ENCODE measurements at places on chromosomes 13 and 19.
A peak's percentile ranks its signal among the peaks of the same experiment; 100 is the strongest.

- DNase-seq: no peak
These were observed 780 bp upstream of the GTF2F2 start for GRCh38 chr13:45119469-45119990.

GRCh38 chr13:98896868-98897144, 81.1 kb downstream of the DOCK9 start:
- no peak for DNase-seq

DNA sequence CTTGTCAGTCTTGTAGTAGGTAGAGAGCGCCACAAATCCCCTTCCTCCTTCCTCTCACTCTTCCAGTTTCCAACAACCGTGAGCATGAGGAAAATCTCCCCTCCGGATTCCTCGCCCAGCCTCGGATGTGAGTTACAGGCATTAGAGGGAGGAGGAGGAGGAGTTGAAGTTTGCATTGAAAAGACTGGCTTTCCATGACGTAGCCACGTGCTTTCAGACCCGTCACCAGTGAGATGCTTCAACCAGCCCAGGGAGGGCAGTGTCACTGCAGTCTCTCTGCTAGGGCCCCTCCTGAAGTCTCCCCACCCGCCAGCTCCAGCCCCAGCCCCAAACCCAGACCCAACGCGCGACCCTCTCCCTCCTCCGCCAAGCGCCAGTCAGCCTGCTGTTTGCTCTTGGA, 442 bp upstream of the FGF14 start:
- DNase-seq: no peak

DNA sequence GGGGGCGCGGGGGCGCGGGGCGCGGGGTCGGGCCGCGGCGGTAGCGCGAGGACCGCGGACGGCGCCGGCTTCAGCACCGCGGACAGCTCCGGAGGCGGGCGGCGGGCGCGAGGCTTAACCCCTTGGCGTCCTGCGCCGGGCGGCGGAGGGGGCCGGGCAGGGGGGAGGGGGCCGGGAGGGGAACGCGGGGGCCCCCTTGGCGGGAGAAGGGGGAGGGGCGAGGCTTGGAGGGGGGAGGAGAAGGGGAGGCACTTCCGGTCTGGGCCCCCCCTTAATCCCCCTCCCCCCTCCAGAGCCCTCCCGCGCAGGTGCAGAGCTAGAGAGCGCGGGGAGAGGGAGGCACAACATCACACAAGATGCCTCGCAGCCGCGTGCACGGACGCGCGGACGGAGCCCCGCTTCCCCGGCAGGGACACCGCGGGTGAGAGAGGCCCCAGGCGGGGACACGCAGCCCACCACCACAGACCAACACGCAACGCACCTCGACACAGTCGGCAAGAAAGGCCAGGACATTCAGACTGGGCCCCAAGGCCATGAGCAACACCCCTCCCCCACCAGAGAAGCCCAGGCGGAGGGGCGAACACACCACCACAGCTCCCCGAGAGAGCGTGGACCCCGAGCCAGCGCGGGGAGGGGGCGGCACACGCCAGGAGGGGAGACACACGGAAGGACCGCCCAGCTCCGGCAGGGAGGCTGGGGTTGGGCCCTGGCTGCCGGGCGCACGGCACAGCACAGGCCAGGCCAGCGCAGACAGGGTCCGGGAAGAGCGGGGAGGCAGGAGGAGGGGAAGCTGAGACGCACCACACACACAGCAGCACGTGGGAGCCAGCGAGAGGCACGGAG, 24.1 kb downstream of the SHANK1 start:
- DNase-seq: peak; percentile 40

DNA sequence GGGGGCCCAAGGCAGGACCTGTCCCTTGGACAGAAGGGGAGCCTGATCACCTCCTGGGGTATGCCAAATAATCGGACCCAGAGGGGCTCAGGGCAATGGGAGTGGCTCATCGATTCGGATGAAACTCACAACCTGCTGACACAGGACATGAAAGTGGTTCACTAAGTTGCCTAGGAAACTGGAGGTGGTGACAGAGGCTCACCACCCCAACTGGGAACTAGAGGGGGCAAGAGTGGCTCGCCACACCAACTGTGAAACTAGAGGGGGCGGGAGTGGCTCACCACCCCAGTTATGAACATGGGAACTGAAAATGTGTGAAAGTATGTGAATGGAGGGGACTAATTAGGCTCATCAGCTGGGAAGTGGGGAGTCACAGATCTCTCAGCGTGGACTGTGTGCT, 46.3 kb upstream of the ZNF737 start:
- no peak for DNase-seq

DNA sequence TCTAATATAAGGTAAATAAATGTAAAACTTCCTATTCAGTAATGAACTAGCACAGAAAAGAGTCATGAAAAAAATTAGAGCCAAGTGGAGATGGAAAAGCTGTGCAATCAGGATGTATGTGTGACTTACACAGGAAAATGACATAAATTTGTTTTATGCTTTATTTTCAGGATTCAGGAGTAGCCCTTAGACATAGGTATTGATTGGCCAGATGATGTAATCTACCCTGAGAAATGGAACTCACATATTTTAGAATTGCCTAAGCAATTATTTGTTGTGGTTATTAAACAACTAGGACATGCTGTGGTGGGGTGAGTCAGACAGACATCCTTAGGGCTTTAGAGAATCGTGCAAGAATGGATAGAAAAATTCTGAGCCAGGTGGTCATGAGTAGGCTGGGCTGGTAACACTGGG, 110.6 kb downstream of the PCDH9 start:
- DNase-seq: no peak

DNA sequence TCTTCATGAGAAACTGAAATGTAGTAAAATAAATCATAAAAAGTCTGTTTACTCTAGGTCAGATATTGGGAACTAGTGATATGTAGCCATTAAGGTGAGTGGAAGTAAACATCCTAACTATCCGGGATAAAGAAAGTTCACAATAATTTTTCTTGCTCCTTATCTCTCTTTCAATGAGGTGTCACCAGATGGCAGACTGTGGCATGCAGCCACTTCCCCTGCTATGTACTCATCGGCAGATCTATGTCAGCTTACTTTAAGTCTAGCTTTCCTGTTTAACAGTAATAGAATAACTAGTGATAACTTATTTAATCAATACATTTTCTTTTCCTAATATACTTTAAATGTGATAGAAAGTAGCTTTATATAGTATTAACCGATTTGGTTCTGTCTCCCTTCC, 181.9 kb downstream of the NDFIP2 start:
- no peak for DNase-seq

DNA sequence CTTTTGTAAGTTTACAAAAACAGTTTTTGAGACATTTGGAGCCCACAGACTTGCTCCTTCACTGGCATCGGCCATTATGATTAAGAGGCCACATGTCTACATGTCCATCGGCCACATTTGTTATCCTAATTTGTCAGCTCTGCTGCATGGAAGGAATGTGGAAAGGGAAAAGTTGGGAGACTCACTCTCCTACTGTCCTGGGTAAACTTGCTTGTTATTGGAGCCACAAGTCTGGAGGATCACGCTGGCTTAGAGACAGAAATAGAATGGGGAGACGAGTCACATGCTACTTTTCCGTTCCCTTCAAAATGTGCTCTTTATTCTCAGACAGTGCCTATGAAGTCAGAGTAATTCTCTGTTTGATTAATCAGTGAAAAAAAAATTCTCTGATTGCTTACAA, 741.2 kb upstream of the PCDH9 start:
- DNase-seq: no peak

DNA sequence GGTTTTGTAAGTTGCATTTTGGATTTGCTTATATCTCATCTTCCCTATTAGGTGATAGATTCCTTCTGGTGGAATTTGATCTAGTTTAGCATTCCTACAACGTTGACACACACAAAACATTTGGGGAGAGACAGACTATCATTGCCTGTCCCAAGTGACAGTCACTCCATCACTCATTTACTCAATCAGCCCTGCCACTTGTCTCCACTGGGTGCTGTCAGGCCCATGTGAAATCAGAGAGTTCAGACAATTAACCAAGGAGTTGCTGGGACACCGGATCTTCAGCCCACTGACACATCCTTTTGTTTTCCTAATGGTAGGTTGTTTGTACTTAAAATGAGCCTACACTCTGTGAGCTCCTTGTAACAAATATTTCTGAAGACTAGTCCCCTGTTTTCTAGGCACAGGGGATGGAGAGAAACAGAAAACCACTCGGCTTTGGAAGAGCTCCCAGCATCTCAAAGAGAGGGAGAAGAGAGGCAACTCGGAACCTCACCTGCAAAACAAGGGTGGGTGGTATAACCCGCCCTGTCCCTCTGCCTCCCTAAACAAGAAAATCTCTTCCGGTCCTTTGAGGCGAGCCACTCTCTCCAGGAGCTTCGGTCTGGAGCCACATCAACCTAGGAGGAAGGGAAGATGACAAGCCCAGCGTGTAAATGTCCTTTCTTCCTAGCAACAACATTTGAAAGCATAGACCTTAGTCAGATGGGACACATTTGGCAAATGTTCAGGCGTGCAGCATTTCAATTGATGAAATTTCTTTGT, 440.9 kb upstream of the KLF12 start:
- no peak for DNase-seq

DNA sequence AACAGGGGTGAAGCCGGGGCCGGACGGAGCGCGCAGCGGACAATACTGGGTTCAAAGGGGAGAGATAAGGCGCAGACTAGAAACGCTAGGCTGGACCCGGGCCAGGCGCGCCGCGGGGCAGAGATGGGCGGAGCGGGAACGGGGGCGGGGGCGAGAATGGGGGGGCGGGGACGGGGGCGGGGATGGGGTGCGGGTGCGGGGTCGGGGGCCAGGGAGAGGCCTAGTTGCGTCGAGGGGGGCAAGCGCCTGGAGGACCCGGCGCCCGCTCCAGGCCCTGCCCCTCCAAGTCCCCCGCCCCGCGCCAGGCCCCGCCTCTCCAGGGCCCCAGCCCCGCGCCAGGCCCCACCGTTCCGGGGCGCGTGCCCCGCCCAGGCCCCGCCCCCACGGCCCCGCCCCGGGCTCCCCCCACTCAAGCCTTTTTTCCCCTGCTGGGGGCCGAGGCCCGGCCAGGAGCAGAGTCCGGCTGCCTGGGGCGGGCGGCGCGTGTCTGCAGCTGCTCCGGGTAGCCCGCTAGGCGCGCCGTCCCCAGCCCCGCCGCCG, at the start of gene CERS4:
Gene CERS4 (plus strand): TSS at position 449 of the 540 bp plus-strand sequence. CDS start 41,707 bp downstream, outside the sequence.
- peak; percentile 86 for DNase-seq

DNA sequence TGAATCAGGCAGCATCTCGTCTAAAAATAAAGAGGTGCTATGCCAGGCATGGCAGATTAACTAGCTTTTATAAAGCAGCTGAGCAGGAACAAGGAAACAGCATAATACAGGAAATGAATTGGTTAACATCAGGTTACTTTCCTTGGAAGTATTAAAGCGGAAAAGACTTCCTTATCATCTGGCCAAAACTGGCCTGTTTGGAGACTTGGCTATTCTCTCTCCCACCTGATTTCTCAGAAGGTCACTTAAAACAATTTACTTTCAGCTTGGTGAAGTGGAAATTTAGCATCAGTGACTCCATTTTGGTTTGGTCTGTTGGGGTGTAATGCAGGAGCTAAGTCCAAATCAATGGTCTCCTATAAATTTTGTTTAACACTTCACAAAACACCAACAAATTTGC, 191.6 kb downstream of the NUFIP1 start:
- no peak for DNase-seq

GRCh38 chr19:41265395-41266153, 1.4 kb downstream of the HNRNPUL1 start:
- DNase-seq: no peak

GRCh38 chr13:23330356-23330755, 103.1 kb downstream of the SACS start:
- DNase-seq: no peak

DNA sequence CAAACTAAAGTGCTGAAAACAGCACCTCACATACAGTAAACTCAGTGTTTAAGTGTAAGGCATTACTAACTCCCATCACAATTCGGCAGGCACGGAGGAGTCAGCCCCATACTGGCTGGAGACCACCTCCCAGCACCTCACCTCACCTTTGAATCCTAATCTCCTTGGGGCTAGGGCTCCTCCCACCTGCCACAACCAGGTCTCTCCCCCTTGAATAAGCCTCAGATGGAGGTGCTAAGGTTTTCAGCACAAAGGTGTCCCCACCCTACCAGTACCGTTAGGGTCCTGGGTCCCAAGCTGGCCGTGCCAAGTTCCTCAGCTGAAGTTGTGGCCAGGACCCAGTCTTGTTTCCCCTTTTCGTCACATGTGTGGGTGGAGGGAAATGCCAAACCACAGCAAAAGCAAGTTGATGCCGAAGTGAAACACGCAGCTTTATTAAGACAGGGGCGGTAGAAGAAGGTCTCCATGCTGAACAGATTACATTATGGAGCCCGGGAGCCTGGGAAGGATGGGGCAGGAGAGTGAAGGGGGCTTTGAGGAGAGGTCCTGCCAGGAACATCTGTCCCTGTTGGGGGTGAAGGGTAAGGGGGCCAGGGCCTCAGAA, at the start of gene IGFLR1:
Gene IGFLR1 (minus strand): TSS at position 332 of the 604 bp plus-strand sequence. CDS start 1,272 bp downstream, outside the sequence.
- no peak for DNase-seq

Measured in anterior cingulate cortex (tissue), 58 donors.